ENCODE measurements at places on chromosomes 12 and 14.

DNA sequence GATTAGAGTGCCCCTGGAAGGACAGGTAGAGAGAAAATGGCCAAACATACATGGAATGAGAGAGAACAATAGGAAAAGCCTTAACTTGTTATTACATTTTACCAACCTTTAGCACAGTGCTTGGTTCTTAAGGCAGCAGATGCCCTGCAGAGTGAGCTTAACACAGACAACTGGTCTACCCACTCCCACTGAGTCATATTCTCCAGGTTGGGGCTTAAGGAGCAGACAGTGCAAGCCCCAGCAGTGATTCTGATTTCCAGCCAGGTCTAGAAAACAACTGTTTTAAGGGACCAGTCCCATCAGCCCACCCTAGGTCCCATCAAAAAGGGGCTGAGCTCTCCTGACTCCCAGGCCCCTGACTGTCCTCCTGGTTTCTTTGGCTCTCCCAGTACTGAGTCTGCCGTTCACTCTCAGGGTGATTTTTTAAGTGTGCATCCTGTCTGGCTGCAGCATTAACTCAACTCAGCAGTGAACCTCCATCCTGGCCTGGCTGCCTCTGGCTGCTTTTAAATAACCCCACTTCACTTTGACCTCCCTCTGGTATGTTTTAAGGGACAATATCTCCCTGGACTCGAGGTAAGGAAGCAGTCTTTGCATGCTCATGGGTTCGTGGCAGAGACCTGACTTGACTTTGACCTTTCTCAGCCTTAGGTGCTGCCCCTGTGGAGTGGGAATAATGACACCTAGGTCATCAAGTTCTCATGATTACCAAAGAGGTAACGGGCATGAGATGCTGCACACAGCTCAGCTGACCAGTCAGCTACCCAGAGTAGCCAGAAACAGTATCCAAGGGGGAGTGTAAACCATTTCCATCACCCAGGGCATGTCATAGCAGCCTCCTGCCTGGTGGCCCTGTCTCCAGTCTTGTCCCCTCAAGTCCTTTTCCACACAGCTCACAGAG is 210.7 kb upstream of the PWP1 start:
- no peak for DNase-seq

DNA sequence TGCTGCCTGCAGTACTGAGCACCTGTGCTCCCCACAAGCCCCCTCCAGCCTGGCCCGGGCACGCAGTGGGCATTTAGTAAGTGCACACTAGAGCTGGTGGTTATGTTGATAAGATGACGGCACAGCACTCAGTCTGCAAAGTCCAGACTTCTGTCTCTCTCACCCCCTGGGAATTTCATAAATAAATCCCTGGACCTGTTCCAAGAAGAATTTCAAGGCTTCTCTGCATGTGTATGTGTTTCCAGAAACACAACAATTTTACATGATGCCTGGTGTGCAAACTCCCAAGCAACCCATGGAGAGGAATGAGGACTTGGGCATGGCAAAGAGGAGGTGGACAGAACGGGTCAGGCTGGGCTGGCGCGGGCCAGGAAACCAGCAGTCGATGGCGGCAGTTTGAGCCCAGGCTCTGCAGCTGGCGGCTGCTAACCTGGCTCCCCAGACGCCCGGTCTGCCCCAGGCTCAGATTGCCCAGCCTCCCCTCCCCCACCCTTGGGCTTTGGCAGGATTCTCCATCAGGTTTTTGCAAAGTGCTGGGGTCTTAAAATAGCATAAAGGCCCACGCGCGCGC is 10.4 kb upstream of the ACVR1B start:
- no peak for DNase-seq

DNA sequence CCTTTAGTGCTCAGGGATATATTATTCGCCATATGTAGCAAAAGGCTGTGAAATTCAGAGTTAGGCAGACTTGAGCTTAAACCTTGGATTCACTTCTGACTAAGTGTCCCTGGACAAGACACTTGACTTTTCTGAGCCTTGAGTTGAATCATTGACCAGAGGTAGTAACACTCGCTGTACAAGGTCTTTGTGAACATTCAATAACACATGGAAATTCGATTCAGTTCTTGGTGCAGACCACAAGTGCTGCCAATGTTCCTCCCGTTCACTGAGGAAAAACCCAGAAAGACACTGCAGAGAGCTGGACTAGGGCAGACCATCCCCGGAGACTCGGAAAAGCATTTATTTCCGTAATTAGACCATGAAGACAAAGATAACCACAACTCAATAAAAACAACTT is 901.4 kb downstream of the AACS start:
- no peak for DNase-seq

DNA sequence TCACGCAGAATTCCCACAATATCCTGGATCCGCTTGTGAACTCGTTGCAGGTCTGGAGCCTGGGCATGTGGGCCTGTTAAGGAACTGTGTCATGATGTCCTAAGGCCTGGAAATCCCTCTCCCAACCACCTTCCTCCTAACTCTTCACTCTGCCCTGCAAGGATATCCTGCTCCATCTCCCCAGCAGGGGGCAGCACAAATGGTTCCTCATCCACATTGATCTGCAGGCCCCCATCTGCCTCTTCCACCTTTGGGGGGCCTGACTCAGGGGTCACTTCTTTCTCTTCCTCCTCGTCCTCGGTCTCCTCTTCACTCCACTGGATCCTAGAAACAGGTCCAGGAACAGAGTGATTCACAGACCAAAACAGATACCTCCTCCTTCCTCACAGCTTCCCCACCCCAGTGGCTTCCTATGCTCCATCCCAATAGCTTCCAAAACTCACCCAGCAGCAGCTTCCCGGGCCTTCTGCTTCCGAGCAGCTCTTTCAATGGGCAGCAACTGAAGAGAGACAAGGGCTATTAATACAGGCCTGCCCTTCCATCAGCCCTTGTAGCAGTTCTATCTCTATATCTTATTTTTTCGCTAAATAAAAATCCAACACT is 4.5 kb downstream of the NOP2 start:
- peak; percentile 8 for DNase-seq

GRCh38 chr12:5171701-5172100 is 128.0 kb downstream of the KCNA5 start:
- DNase-seq: peak; percentile 45

GRCh38 chr14:98871796-98872195 is 400.2 kb downstream of the BCL11B start:
- DNase-seq: no peak

DNA sequence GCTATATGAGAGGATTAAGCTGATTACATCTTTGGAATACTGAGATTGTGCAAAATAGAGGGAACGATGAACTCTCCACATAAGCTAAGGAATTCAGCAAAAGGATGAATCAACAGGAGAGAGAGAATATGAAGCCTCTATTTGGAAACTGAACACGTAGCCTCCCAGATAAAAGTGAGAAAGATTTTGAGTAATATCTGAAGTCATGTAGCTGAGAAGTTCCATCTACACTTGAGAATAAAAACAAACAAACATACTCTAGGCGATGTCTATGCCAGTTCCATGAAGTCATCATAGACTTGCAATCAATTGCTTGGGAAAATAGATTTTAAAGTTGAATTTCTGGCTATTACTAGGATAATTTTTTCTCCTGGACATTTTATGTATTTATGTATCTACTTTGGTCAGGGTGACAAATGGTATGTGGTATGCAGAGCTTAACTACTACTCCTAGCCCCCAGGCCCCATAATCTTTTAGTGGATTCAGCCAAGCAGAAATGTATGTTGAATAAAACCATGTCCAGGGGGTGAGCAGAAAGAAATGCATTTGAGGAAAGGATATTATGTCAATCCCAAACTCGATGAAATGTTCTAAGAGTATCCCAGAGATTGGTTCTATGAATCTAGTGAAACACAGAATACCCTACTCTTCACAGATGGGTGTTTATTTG is 627.4 kb downstream of the DIO2 start:
- DNase-seq: no peak

- DNase-seq: no peak
Observed at GRCh38 chr14:69493791-69494190, 9.3 kb downstream of the PLEKHD1 start.

DNA sequence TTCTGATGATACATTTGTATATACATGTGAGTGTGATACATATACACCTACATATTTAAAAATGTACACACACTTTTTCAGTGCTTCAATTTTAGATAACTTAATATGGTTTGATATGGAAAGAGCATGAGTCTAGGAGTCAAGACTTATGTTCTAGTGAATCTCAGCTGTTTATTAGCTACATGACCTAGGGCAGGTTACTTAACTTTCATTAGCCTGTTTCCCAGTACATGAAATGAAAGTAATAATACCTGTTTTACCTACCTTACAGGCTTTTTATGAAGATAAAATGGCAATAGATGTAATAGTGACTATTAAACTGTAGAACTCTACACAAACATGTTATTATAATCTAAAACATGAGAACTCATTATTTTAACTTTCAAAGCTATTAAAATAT is 39.5 kb downstream of the KIF21A start:
- no peak for DNase-seq
